ENCODE measurements at places on chromosomes 4 and X. TPM values are rescaled to one million over a fixed set of nuclear protein-coding genes. Genes with fewer than 3 reads are reported as not detected.

DNA sequence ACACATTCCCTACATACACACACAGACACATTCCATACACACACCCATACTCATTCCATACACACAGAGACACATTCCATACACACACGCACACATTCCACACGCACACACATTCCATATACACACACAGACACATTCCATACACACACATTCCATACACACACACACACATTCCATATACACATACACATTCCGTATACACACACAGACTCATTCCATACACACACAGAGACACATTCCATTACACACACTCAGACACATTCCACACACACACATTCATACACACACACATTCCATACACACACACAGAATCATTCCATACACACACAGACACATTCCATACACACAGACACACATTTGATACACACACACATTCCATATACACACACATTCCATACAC lies 15.2 kb downstream of the LINC00632 start:
- no peak overlapping the region for H3K4me3 ChIP-seq
- no peaks in the 10 kb centered on the region for H3K36me3 ChIP-seq
- H3K27ac ChIP-seq: peak overlapping the region; percentile 49
- DNase-seq: no peak
- no peaks in the 10 kb centered on the region for H3K27me3 ChIP-seq
- no peaks in the 10 kb centered on the region for H3K4me1 ChIP-seq

Gene TEX28
- total RNA-seq: not detected

DNA sequence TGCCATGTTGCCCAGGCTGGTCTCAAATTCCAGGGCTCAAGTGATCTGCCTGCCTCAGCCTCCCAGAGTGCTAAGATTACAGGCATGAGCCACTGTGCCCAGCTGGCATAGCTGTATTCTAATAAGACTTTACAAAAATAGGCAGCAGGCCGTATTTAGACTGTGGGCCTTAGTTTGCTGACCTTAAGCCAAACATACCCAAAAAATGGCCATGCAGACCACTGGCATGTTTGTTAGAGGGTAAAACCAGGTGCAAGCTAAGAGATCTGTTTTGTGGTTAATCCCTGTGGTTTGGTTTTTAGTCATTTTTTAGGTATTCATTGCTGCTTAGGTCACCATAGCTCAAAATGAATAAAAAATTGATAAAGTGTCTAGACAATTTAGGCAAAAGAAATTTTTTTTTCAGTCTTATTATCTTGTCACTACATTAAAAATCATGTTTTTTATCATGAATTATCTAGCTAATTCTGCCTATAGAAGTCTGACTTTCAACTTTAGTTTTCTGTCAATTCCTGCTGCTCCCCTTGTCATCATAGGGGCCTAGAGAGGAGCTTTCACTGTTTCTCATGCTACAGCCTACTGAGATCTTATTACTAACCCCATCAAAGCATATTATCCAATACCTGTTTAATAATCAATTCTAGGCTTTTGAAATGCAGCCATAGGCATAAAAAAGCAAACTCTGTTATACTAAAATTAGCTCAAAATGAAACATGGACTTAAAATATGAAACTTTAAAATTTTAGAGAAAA lies 7.5 kb upstream of the SPINK2 start:
- no peak overlapping the region for H3K4me3 ChIP-seq
- no peak overlapping the region for H3K27ac ChIP-seq
- no peaks in the 10 kb centered on the region for H3K36me3 ChIP-seq
- H3K27me3 ChIP-seq: no peaks in the 10 kb centered on the region

Gene ARR3
- total RNA-seq: not detected

Gene GABRQ
- 1.7 TPM for total RNA-seq

Gene PRRG3
- 5.5 TPM for total RNA-seq

GRCh38 chr4:145546175-145546915 lies 64.7 kb downstream of the SMAD1 start:
- no peaks in the 10 kb centered on the region for H3K4me1 ChIP-seq
- no peak overlapping the region for H3K27ac ChIP-seq
- no peak overlapping the region for H3K4me3 ChIP-seq
- peaks cover 31% of the 10 kb centered on the region for H3K36me3 ChIP-seq
- no peaks in the 10 kb centered on the region for H3K27me3 ChIP-seq
- no peak for DNase-seq

- no peaks in the 10 kb centered on the region for H3K4me1 ChIP-seq
- H3K27ac ChIP-seq: no peak overlapping the region
- no peaks in the 10 kb centered on the region for H3K27me3 ChIP-seq
- no peaks in the 10 kb centered on the region for H3K36me3 ChIP-seq
- no peak overlapping the region for H3K4me3 ChIP-seq
Observed at GRCh38 chr4:61678297-61678696, 478.2 kb downstream of the ADGRL3 start.

DNA sequence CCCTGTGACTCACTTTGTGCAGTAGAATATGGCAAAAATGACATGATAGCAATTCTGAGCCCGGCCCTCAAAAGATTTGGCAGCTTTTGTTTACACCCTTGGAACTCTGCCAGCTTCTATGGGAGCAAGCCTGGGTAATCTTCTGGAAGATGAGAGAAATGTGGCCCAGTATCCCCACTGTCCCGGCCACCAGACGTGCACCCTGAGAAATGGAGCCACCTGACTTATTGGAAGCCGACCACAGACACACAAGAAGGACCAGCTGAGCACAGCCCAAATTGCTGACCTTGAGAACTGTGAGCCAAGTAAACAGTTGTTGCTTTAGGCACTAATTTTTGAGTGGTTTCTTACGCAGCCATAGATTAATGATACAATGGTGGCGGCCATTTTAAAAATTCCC lies 197.0 kb downstream of the STIM2 start:
- no peaks in the 10 kb centered on the region for H3K36me3 ChIP-seq
- H3K4me3 ChIP-seq: no peak overlapping the region
- no peak overlapping the region for H3K27ac ChIP-seq
- H3K27me3 ChIP-seq: peaks cover 6% of the 10 kb centered on the region

DNA sequence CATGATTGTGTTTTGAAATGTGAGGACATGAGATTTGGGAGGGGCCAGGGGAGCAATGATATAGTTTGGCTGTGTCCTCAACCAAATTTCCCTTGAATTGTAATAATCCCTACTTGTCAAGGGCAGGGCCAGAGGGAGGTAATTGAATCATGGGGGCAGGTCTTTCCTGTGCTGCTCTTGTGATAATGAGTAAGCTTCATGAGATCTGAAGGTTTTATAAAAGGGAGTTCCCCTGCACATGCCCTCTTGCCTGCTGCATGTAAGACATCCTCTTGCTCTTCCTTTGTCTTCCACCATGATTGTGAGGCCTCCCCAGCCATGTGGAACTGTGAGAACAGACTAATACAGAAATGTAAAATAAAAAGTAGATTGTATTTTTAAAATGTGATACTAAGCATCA lies 1294.9 kb downstream of the ADGRL3 start:
- H3K4me3 ChIP-seq: no peak overlapping the region
- H3K36me3 ChIP-seq: no peaks in the 10 kb centered on the region
- DNase-seq: no peak
- no peaks in the 10 kb centered on the region for H3K27me3 ChIP-seq

Gene KDR
- 14.4 TPM for total RNA-seq

Gene TBX22
- total RNA-seq: 0.71 TPM

DNA sequence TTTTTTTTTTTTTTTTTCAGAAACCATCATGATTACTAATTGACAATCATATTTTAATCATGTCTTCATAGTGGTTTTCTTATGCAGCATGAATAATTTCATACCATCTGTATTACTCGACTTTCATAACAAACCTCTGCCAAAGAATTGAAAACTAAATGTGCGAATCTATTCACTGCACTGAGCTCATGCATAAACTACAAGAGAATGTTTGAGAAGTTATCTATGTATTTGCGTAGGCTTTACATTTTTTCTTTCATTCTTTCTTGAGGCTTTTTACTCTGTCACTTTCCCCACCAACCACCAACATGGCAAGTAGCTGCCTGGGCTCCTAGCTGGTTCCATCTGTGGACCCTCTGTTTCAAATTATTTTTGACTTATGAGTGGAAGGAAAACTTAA lies 1761.0 kb downstream of the STIM2 start:
- H3K27me3 ChIP-seq: no peaks in the 10 kb centered on the region
- no peak for DNase-seq
- no peaks in the 10 kb centered on the region for H3K36me3 ChIP-seq

Gene CD99L2
- 18.7 TPM for total RNA-seq

Gene STARD8
- total RNA-seq: 1.5 TPM

DNA sequence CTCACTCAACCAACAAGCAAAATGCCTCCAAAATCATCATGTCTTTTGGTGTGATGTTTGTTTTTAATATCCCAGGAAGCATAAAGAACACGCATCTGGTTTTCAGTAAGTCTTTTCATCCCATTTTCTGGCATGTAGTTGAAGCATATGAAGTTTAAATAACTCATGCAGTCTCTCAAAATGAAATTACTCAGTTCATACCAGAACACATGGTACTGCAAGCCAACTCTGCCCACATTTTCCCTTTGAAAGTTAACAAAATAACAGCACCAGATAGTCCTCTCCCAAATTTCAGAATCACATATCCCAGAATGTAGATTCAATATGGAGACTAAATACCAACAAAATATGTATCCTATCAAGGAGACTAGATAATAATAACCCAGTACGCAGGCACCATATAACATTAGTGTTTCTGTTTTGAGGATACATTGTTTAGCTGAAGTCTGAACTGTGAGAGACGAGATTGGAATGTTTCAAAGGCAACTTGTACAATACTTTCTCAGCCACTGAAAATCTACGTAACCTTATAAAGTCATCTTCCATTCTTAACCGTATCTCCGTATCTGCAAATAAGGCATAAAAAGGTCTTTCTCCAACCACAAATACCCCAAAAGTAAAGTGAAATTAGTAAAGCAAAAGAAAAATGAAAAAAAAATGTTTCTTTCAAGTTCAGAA lies 23.1 kb downstream of the CORIN start:
- H3K4me3 ChIP-seq: no peak overlapping the region
- H3K27ac ChIP-seq: no peak overlapping the region

Gene CITED1
- 0.93 TPM for total RNA-seq

GRCh38 chrX:100294965-100295364 lies 115.1 kb downstream of the PCDH19 start:
- H3K27ac ChIP-seq: no peak overlapping the region
- no peak for DNase-seq
- H3K36me3 ChIP-seq: no peaks in the 10 kb centered on the region
- no peaks in the 10 kb centered on the region for H3K27me3 ChIP-seq

- H3K4me1 ChIP-seq: peaks cover 4% of the 10 kb centered on the region
- no peaks in the 10 kb centered on the region for H3K36me3 ChIP-seq
- H3K4me3 ChIP-seq: no peak overlapping the region
- H3K27ac ChIP-seq: no peak overlapping the region
- DNase-seq: peak; percentile 88
Observed at GRCh38 chr4:8176547-8177399, 18.2 kb upstream of the ABLIM2 start.

- peaks cover 22% of the 10 kb centered on the region for H3K36me3 ChIP-seq
- no peaks in the 10 kb centered on the region for H3K4me1 ChIP-seq
- no peaks in the 10 kb centered on the region for H3K27me3 ChIP-seq
- H3K27ac ChIP-seq: no peak overlapping the region
- no peak for DNase-seq
- peak overlapping the region; percentile 85 for H3K4me3 ChIP-seq
Observed at GRCh38 chrX:119469313-119469635, 1.0 kb downstream of the SLC25A5 start.

Gene XAGE1A
- total RNA-seq: not detected

GRCh38 chr4:84254537-84254936 lies 244.6 kb downstream of the NKX6-1 start:
- no peaks in the 10 kb centered on the region for H3K36me3 ChIP-seq
- H3K4me1 ChIP-seq: peaks cover 5% of the 10 kb centered on the region
- no peaks in the 10 kb centered on the region for H3K27me3 ChIP-seq
- no peak for DNase-seq
- no peak overlapping the region for H3K4me3 ChIP-seq
- H3K27ac ChIP-seq: no peak overlapping the region

GRCh38 chr4:94545296-94545695 lies 93.6 kb downstream of the PDLIM5 start:
- no peak overlapping the region for H3K4me3 ChIP-seq
- H3K27me3 ChIP-seq: no peaks in the 10 kb centered on the region
- H3K27ac ChIP-seq: no peak overlapping the region
- no peak for DNase-seq
- H3K4me1 ChIP-seq: peaks cover 11% of the 10 kb centered on the region

DNA sequence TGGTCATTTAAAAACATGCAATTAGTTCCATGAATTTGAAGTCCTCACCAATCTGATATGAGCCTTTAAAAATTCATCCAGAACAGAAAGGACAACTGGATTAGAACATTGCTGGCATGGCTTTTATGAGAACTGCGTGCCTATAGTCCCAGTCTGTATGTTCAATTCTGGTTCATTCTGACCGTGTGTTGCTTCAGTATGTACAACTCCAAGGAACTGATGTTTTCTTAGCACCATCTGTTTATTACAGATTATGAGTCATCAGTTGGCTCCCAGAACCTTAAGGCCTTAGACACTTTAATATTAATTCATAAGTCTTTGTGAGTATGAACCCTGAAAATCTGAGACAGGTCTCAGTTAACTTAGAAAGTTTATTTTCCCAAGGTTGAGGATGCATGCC lies 115.0 kb downstream of the CEP44 start:
- H3K27me3 ChIP-seq: no peaks in the 10 kb centered on the region
- H3K36me3 ChIP-seq: no peaks in the 10 kb centered on the region
- H3K4me3 ChIP-seq: no peak overlapping the region
- DNase-seq: no peak
- H3K4me1 ChIP-seq: no peaks in the 10 kb centered on the region

Gene AMBN
- not detected for total RNA-seq

DNA sequence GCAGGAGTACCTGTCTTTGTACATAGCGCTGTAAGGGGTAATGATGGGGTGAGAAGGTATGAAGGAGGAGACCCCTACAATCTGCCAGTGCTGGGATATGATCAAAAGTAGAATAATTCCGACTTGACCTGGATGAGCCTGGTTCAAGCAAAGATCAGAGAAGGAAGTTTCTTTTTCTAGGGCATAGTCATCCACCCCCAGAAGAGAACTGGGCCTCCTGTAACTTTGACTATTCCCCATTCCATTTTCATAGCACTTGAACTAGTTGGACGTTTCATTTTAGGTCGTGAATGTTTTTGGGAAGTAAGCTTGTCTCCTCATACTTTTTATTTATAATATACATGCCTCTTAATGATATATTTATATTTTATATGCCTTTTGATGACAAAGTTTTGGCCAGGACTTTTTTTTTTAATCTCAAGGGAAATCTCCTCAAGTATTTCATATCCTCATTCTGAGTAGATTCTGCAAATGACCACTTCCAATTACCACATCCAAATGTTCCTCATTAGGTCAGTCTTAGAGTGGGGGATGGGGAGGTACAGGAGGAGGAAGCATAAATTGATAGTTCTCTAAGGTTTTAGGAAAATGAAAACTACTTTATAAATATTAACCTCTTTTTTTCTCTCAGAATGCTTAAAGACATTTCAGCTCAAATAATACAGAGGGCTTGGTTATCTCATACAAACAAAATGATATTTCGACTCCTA lies 3.5 kb downstream of the CXorf58 start:
- no peak for DNase-seq
- H3K4me3 ChIP-seq: no peak overlapping the region
- no peaks in the 10 kb centered on the region for H3K36me3 ChIP-seq
- H3K27me3 ChIP-seq: no peaks in the 10 kb centered on the region
- H3K4me1 ChIP-seq: no peaks in the 10 kb centered on the region
- H3K27ac ChIP-seq: no peak overlapping the region

- H3K4me3 ChIP-seq: no peak overlapping the region
- H3K27ac ChIP-seq: no peak overlapping the region
- no peaks in the 10 kb centered on the region for H3K36me3 ChIP-seq
- H3K4me1 ChIP-seq: no peaks in the 10 kb centered on the region
Observed at GRCh38 chrX:14064626-14065432, 35.1 kb upstream of the GEMIN8 start.

GRCh38 chr4:140243278-140243753 lies 89.3 kb upstream of the MAML3 start:
- H3K36me3 ChIP-seq: no peaks in the 10 kb centered on the region
- peaks cover 10% of the 10 kb centered on the region for H3K4me1 ChIP-seq
- H3K27ac ChIP-seq: no peak overlapping the region
- no peak for DNase-seq
